T-helper 9 cell (primary cell): ENCODE measurements at places on chromosomes 13 and 19.

GRCh38 chr19:32407004-32407992 lies 1.7 kb downstream of the DPY19L3 start:
- no peak for DNase-seq

DNA sequence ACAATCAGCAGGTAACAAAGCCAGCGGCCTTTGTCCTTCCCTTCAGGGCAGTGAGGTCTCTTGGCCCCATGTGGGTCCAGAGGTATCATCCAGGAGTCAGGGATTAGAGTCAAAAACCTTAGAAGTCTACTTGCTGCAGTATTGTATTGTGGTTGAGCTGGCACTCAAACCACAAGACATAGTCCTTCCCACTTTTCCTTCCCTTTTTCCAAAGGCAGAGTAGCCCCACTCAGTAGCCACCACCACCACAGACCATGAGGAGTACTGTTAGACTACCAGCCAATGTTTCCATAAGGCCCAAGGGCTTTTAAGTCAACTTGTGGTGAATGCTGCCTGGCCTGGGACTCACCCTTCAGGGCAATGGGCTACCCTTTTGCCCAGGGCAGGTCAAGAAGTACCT lies 27.1 kb upstream of the CCNA1 start:
- DNase-seq, result no peak

- no peak for DNase-seq
Observed at GRCh38 chr13:22800526-22801401, 380.0 kb upstream of the SGCG start.

DNA sequence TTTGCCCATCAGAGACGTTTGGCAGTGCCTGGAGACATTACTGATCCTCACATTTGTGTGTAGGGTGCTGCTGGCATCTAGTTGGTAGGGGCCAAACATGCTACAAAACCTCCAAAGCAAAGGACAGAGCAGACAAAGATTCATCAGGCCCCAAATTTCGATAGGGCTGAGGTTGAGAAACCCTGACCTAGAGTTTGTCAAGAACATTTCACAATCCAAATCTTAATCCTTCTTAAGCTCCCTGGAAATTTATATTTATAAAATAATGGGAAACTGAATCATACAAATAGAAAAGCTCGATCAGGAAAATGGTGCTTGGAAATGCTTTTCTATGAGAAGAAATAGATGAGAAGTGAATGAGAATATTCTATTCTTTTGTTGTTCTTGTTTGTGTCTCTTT lies 273.6 kb downstream of the DCT start:
- DNase-seq, result no peak

GRCh38 chr19:54268936-54269335 lies 11.9 kb upstream of the LILRB5 start:
- no peak for DNase-seq

DNA sequence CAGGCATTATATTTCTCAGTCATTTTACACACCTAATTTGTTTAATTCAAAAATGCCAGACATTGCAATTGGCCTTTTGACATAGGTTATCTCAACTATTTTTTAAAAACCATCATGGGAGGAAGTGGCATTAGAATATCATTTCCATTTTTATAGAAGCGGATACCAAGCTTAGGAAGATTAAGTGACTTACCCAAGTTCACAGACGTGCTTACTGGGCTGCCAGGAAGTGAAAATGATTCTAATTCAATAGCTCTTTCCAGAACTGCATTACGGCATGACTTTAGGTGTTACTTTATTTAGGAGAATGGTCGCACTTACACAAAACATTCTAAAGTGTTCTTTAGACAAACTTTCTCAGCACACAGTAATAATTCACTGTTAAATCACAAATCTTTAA lies 231.9 kb downstream of the KLF12 start:
- DNase-seq, result no peak

GRCh38 chr19:6887316-6887715 lies at the start of gene ADGRE1:
Gene ADGRE1 (plus strand): TSS chr19:6887579. CDS start chr19:6887609, 30 bp downstream.
- DNase-seq, result no peak

DNA sequence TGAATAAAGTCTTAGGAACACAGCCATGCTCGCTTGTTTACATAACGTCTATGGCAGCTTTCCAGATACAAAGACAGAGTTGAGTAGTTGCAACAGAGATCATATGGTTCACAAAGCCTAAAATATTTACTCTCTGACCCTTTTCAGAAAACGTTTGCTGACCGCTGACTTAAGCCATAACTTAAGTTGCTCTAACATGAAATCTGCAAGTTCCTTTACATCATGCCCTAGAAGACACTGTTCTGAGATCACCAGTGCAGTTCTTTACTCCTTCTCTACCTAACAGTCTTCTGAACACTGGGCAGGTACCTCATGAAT lies 166.4 kb downstream of the DCLK1 start:
- DNase-seq, result no peak

- no peak for DNase-seq
Observed at GRCh38 chr13:27820524-27821482, 28.5 kb downstream of the GSX1 start.

- DNase-seq, result no peak
Observed at GRCh38 chr19:49441960-49442350, 628 bp upstream of the SLC17A7 start.

DNA sequence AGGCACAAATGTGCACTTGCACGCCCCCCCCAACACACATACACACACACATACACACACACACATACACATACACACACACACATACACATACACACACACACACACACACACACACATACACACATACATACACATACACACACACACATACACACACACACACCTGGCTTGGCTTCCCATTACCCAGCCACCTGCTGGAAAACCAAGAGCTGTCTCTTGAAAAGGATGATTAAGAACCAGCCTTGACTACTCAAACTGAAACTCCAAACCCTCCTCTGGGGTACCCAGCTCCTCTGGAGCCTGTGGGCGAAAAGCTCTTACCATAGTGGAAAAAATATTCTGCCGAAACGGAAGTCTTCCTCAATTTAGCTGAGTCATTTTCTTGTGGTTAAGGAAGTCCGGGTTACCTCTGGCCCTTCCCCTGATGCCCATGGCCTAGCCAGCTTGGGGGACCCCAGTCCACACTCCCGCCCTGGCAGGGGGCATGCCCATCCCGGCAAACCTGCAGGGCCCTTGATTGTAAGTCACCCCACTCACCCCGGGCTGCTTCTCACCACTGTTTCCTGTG lies 21.9 kb downstream of the CEBPA start:
- no peak for DNase-seq

DNA sequence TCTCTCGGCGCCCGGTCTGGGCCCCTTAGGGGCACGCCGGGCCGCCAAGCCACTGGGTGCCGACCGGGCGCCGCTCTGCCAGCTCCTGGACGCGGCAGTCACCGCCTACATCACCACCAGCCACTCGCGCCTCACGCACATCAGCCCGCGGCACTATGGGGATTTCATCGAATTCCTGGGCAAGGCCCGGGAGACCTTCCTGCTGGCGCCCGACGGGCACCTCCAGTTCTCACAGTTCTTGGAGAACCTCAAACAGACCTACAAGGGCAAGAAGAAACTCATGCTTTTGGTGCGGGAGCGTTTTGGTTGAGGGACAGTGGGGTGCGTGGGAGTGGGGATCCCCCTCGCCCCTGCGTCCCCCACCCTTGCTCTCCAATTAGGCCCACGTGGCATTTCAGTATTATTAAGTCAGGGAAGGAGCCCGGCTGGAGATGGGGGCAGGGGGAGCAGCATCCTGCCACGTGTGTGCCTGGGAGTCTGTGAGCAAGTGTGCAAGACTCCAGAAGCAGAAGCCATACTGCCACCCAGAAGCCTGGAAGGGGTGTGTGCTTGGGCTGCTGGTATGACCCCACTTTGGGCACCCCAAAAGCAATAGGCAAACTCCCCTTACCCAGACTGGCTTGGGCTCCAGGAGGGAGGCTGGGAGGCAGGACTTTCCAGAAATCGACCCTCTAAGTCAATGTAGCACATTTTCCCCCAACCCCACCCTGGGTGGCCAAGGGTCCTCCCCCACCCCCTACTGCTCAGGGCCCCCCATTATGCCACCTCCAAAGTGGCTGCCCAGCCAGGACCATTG lies 35.7 kb downstream of the ZSWIM4 start:
- no peak for DNase-seq

DNA sequence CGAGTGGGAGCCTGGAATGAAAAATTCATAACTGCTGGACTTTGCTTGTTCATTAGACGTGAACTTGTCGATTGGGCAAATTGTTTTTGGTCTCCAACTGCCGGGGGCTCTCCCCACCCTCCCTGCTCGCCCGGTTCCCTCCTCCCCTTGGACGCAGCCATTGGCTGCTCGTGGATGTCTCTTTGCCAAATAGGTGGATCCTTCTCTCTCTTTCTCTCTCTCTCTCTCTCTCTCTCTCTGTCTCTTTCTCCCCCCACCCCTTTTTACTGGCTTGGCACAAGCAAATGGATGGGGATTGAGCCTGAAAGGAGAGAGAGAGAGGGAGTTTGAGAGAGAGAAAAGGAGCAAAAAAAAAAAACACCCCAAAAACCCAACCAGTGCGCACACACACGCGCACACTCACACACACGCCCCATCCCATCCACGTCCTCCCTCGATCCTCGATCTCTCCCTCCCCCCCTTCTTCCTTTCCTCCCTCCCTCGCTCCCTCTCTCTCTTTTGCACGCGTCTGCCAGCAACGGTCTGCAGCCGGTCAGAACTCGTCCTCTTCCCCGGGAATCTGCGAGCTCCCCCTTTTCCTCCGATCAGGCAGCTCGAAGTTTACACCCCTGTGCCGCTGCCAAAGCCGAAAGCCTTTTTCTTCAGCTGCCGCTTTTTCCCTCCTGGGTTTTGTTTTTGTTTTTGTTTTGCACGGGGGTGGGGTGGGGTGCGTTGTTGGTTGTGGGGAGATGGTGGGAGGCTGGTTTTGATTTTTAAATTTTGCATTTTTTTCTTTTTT lies 27.8 kb downstream of the NFIX start:
- no peak for DNase-seq

DNA sequence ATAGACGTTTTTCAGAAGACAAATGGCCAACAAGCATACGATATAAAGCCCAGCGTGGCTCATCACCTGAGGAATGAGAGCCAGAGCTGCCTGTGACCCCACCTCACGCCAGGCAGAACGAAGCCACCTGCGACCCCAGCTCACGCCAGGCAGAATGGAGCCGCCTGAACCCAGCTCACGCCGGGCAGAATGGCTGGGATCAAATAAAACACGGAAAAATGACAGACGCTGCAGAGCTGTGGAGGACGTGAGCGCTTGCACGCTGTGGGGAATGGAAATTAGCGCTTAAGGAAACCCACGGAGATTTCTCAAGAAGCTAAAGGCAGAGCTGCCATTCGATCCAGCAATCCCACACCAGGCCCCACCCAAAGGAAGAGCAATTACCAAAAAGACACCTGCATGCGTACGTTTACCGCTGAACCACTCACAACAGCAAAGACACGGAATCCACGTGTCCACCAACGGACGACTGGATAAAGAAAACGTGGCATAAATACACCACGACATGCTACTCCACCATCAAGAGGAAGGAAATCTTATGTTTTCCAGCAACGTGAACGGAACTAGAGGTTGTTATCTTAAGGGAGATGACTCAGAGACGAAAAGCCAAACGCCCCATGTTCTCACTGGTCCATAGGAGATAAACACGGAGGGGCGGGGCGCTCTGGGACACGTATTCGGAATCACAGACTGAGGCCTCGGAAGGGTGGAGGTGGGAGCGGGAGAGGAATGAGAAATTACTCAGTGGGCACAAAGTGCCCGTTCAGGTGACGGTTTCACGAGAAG lies 30.7 kb upstream of the C13orf46 start:
- DNase-seq, result no peak

DNA sequence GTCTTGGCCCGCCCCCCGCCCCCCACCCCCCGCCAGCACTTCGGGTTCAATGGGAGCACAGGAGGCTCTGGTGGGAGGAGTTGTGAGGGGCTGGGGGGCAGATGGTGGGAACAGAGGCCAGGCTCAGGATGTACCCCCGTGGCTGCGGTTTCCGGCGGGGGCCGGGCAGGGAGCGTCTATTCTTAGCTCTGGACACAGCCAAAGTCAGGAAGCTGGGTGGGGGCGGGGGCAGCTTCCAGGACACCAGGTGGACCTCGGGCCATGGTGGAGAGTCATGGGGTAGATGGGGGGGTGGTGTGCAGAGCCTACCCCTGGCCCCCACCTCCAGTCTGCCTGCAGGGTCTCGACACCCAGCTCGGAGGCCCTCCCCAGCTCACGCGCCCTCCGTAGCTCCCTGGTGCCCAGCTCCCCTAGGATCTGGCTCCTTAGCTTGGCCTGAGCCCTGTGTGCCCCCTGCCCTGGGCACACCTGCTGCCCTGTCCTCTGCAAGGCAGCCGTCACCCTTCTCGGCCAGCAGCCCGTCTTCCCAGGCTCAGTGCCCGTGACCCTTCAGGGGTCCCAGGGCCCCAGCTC lies 2.2 kb upstream of the TBXA2R start:
- DNase-seq, result no peak

DNA sequence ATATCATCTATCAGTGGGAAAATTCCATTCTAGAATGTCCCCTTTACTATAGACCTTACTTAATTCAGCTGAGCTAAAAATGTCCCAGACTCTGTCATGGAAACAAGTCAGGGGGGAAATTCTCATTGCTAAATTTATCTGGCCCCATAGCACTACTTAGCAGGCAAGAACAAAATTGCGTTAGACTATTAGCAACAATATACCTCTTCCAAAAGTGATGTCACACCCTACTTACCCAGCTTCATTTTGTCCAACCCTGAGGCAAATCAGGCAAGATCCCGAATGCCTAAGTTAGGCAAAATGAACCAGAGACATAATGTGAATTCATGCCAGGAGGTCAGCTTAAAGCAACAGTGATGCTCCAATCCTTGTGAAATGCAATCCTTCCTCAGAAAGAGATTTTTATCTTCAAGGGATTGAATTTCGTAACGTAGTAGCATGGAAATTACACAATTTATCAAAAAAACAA lies 93.7 kb downstream of the FRY start:
- no peak for DNase-seq

- no peak for DNase-seq
Observed at GRCh38 chr13:44089452-44089851, 209.7 kb downstream of the LACC1 start.

DNA sequence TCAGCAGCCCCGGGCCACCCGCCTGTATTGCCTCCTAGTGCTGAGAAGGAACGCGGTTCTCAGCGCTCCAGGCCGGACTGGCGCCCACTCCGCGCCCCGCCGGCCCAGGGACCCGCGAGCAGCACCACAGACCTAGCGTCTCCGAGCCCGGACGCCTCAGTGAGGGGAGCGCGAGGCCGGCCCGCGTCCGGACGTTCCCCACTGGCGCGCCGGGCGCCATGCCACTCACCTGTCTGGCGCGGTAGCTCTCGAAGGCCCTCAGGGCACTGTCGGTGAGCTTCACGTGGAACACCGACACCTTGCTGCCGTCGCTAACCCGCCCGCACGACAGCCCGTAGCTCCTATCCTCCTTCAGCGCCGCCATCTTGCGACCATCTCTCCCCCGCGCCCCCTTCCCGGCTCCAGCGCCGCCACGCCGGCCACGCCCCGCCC lies at the start of gene ELL:
ELL (minus strand) TSS at position 379 of the 432 bp plus-strand sequence; CDS start at position 364, 15 bp downstream.
- no peak for DNase-seq

GRCh38 chr13:28035146-28035782 lies 46.8 kb upstream of the URAD start:
- no peak for DNase-seq
